Upper lobe of left lung (tissue), 6 donors: ENCODE measurements at places on chromosomes 1 and 21. TPM values are rescaled to one million over a fixed set of nuclear protein-coding genes. Genes with fewer than 3 reads are reported as not detected.

The RIPPLY3 gene
- 1.1 TPM for total RNA-seq

The CFAP141 gene
- not detected for total RNA-seq

The MAP10 gene
- 4.2 TPM for total RNA-seq

The PCSK9 gene
- 35.5 TPM for total RNA-seq

The CELA2A gene
- 2.3 TPM for total RNA-seq

The S100A3 gene
- total RNA-seq, result 2.1 TPM

The PADI4 gene
- 9.4 TPM for total RNA-seq

The BCL2L15 gene
- total RNA-seq, result 1.5 TPM

The RASSF5 gene
- 54.7 TPM for total RNA-seq

The NUP210L gene
- 0.11 TPM for total RNA-seq

The ASCL5 gene
- not detected for total RNA-seq

The NBPF3 gene
- total RNA-seq, result 8.1 TPM

The BPNT1 gene
- 23.9 TPM for total RNA-seq

DNA sequence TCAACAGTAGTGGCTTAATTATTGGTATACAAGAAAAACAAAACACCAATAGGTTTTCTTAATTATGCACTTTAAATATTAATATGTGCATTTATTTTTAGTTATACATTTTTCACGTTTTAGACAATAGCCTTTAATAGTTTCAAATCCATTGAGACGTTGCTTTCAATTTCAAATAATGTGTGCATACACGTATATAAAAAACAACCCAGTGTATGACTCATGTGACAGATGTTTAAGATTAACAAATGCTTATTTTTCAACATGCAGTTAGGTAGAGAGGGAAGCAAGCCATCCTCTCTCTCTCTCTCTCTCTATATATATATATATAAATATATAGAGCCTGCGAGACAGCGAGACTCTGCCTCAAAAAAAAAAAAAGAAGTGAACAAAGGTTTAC is 24.3 kb downstream of the EYA3 start:
- no peak for DNase-seq
- peaks cover 8% of the 10 kb centered on the region for H3K4me1 ChIP-seq
- no peak overlapping the region for H3K4me3 ChIP-seq
- peaks cover 9% of the 10 kb centered on the region for H3K36me3 ChIP-seq
- H3K27ac ChIP-seq, result no peak overlapping the region
- no peaks in the 10 kb centered on the region for H3K27me3 ChIP-seq

DNA sequence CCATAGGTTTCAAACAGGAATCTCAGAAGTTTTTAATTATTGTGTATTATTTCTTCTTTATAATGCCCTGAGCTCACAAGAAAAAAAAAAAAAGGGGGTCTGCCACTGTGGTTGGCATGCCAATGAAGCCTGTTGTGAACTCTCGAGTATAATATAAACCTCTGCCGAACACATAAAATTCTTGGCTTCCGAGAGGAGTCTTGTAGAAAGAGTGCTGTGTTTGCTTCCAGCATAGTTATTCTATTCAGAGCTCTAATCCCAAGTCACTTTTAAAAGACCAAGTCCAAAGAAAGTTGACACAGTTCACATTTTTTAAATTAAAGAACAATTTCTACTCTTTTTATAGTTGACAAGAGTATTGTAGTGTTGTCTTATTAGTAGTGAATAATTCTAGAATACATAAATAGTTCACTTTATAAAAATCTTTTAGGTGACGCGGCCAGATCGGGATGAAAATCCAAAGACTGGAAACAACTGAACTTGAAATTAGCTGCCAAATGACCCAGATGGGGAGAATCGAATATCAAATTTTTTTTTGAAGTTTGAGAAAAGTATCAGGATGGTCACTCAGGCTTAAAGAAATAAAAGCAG is 293.2 kb downstream of the DUSP10 start:
- no peak for DNase-seq
- H3K27ac ChIP-seq, result no peak overlapping the region
- H3K4me1 ChIP-seq, result no peaks in the 10 kb centered on the region
- no peak overlapping the region for H3K4me3 ChIP-seq

DNA sequence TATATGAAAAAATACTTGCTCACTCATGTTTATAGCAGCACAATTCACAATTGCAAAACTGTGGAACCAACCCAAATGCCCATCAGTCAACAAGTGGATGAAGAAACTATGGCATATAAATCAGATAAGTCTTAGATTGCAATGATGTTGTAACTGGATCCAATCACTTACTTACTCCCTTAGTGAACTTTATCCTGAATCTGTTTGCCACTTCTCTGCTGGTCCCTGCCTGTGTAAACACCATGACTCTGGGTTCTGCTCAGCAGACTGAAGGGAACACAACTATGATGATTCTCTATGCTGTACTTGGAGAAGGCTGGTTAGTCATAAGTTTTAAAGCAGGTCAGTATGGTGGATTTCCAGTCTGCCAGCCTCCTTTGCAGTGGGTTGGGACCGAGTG is 391.2 kb downstream of the RWDD3 start:
- DNase-seq, result no peak
- no peak overlapping the region for H3K27ac ChIP-seq
- H3K36me3 ChIP-seq, result no peaks in the 10 kb centered on the region
- no peak overlapping the region for H3K4me3 ChIP-seq
- no peaks in the 10 kb centered on the region for H3K4me1 ChIP-seq
- no peaks in the 10 kb centered on the region for H3K27me3 ChIP-seq

GRCh38 chr1:4549930-4550329 is 104.5 kb upstream of the AJAP1 start:
- H3K4me3 ChIP-seq, result no peak overlapping the region
- no peak for DNase-seq
- H3K27ac ChIP-seq, result no peak overlapping the region
- no peaks in the 10 kb centered on the region for H3K36me3 ChIP-seq

GRCh38 chr1:214332946-214333798 is 52.2 kb downstream of the SMYD2 start:
- DNase-seq, result no peak
- no peak overlapping the region for H3K27ac ChIP-seq
- H3K36me3 ChIP-seq, result peaks cover 4% of the 10 kb centered on the region
- no peak overlapping the region for H3K4me3 ChIP-seq

DNA sequence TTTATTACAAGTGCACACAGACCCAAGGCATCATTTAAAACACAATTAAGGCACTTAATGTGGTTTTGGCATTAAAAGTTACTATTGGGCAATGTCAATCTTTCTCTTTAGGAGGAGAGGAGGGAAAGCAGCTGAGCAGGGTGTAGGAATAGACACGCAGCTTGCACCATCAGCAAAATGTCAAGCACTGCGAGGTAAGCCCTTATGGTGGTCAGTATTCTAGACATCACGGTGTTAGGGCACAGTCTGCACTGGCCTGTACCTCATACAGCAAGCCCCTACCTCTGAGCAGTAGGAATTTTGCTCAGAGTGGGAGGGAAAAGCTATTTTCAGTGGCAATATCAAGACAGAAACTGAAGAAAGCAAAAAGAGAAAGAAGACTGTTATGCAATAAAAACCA is 62.0 kb upstream of the ESRRG start:
- H3K36me3 ChIP-seq, result no peaks in the 10 kb centered on the region
- H3K4me1 ChIP-seq, result no peaks in the 10 kb centered on the region
- no peak overlapping the region for H3K27ac ChIP-seq
- no peak for DNase-seq

DNA sequence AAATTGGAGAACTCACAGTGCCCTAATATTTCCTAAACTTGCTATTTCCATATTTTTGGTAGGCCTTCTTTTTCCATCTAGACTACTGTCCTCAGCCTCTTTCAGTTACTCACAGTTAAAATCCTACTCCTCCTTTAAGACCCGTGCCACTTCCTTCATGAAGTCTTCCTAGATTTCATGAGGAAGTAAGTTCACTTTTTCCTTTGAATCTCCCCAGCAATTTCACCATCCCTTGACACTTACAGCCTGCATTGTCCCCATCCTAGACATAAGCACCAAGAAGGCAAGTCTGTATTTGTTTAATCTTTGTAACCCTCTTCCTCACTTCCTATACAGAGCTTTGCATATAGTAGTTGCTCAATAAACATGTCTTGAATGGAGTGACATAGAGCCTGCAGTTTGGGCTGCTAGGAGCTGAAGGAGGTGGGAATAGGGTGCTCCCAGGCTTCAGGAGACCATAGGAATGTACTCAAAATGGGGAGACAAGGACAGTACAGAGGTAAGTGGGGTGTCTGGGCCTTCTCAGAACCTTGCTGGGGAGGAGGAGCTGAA is 5.3 kb upstream of the GPR61 start:
- H3K36me3 ChIP-seq, result no peaks in the 10 kb centered on the region
- DNase-seq, result no peak
- H3K4me1 ChIP-seq, result peaks cover 9% of the 10 kb centered on the region
- no peak overlapping the region for H3K27ac ChIP-seq

DNA sequence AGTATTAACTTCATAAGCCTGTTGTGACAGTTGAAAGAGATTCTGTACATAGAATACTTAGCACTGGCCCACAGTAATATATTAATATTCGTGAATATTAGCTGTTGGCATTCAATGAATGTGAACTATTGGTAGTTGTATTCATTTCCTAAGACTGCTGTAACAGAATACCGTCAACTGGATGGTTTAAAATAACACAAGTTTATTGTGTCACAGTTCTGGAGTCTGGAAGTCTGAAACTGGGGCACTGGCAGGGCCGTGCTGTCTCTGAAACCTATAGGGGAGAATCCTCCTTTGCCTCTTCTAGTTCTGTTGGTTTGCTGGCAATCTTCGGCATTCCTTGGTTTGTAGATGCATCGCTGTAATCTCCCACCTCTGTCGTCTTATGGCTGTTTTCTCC is 47.5 kb downstream of the OLFML3 start:
- H3K27ac ChIP-seq, result no peak overlapping the region
- H3K36me3 ChIP-seq, result no peaks in the 10 kb centered on the region
- no peaks in the 10 kb centered on the region for H3K4me1 ChIP-seq
- no peak for DNase-seq
- H3K27me3 ChIP-seq, result no peaks in the 10 kb centered on the region
- H3K4me3 ChIP-seq, result no peak overlapping the region

GRCh38 chr1:61160526-61160925 is 78.2 kb downstream of the NFIA start:
- DNase-seq, result no peak
- no peak overlapping the region for H3K27ac ChIP-seq
- H3K36me3 ChIP-seq, result no peaks in the 10 kb centered on the region
- H3K4me1 ChIP-seq, result peaks cover 23% of the 10 kb centered on the region
- H3K4me3 ChIP-seq, result no peak overlapping the region

DNA sequence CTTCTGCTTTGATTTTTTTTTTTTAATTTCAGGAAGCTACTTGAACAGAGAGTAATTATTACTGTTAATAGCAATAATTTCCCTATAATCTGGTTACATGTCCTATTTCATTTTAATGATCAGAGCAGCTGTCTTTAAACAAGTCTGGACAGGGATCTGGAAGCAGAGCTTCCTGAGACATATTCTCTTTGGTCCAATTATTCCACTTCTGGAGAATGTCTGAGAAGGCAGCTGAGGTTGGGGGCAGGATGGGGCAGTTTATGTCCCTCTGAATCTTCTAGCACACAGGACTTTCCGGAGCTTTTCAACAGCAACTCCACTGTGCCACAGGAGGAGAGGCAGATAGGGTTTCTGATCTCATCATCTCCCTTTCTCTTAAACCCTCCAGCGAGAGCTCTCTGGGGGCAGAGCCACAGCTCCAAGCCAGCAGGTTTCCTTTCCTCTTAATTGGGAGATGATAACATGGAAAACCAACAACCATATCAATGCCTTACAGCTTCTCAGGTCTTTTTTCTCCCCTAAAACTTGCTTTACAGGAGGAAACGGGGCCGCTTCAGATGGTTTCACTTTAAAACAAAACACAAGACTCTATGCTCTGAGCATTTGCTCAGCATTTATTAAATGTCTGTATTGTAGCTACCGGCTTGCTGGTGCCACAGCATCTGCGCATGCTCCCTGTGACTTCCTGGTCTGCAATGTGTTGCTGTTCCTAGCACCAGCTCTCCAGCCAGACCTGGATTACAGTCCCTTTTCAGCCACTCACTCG is 425.7 kb upstream of the USP24 start:
- H3K27ac ChIP-seq, result no peak overlapping the region
- H3K36me3 ChIP-seq, result no peaks in the 10 kb centered on the region
- no peaks in the 10 kb centered on the region for H3K27me3 ChIP-seq
- H3K4me1 ChIP-seq, result no peaks in the 10 kb centered on the region

GRCh38 chr1:51313268-51313852 is 17.0 kb downstream of the TTC39A start:
- no peak for DNase-seq
- H3K27me3 ChIP-seq, result no peaks in the 10 kb centered on the region
- H3K27ac ChIP-seq, result peak overlapping the region; percentile 74
- H3K4me1 ChIP-seq, result peaks cover 20% of the 10 kb centered on the region

DNA sequence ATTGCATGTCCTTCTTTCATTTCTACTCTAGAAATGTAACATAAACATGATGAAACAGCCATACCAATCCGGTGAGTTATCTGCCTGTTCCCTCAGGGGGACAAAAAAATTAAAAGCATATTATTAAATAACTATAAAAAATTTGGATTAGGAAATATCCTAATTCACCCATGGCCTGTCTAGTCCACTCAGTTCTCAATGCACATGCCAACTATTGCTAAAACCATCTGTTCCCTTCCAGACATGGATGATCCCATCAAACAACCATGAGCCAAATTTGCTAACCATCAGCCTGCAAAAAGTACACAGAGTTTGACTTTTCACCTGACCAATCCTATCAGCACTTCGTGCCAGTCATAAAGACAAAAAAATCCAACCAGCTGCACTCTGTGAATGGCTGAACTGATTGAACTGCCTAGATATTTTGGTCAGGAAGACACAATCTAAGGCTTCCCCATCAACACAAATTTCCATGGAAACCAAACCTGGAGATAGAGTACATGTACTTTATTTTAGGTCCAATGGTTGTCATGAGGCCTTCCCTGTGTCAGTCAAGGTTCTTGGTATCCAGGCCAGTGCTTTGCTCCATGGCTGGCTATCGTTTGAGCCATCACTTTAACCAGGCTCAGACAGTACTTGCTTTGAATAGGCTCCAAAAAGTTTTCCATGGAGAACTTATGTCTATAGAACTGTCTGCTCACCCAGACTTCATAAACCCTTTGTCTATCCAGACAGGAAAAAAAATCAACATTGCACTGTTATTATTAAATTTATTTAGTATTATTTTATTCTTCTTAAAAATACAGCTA is 570.8 kb downstream of the LTN1 start:
- no peak overlapping the region for H3K27ac ChIP-seq
- no peaks in the 10 kb centered on the region for H3K36me3 ChIP-seq
- H3K4me1 ChIP-seq, result no peaks in the 10 kb centered on the region
- no peak overlapping the region for H3K4me3 ChIP-seq
- no peak for DNase-seq

DNA sequence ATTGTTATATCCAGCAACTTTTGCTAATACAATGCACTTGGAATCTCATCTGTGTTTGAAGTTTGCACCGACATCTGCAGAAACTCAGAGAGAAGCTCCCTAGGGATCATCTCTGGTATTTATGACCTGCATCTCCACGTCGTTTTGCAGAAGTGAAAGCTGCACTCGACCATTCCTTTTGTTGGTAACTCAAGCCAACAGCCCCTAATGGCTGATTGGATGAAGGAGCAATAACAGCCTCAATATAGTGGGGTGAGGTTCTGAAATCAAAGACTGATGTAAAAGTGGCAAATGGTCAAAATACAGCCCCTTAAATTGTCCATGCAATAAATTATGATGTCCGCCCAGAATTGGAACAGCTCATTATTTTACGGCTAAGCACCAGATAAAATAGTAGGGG is 344.2 kb upstream of the KAZN start:
- no peaks in the 10 kb centered on the region for H3K36me3 ChIP-seq
- H3K27ac ChIP-seq, result no peak overlapping the region
- DNase-seq, result no peak
- H3K4me3 ChIP-seq, result no peak overlapping the region
- H3K4me1 ChIP-seq, result no peaks in the 10 kb centered on the region

- DNase-seq, result peak; percentile 14
- H3K4me1 ChIP-seq, result no peaks in the 10 kb centered on the region
- H3K36me3 ChIP-seq, result no peaks in the 10 kb centered on the region
- no peak overlapping the region for H3K27ac ChIP-seq
- no peaks in the 10 kb centered on the region for H3K27me3 ChIP-seq
These were observed 7.6 kb upstream of the SLAMF9 start for GRCh38 chr1:159961636-159962035.
